ENCODE measurements at places on chromosomes 6 and 20. TPM values are rescaled to one million over a fixed set of nuclear protein-coding genes. Genes with fewer than 3 reads are reported as not detected.

The MCCD1 gene
- total RNA-seq: not detected

The TXLNB gene
- total RNA-seq: 0.22 TPM

The SIRPD gene
- not detected for total RNA-seq

The NFATC2 gene
- 9.5 TPM for total RNA-seq

The SRMS gene
- not detected for total RNA-seq

The RAB32 gene
- total RNA-seq: 19.1 TPM

The RAD21L1 gene
- not detected for total RNA-seq

The PDE10A gene
- total RNA-seq: 10.8 TPM

The SPINT4 gene
- not detected for total RNA-seq

The NOL7 gene
- 53.8 TPM for total RNA-seq

The KIAA0408 gene
- total RNA-seq: 7.8 TPM

The KHDC1L gene
- 0.75 TPM for total RNA-seq

DNA sequence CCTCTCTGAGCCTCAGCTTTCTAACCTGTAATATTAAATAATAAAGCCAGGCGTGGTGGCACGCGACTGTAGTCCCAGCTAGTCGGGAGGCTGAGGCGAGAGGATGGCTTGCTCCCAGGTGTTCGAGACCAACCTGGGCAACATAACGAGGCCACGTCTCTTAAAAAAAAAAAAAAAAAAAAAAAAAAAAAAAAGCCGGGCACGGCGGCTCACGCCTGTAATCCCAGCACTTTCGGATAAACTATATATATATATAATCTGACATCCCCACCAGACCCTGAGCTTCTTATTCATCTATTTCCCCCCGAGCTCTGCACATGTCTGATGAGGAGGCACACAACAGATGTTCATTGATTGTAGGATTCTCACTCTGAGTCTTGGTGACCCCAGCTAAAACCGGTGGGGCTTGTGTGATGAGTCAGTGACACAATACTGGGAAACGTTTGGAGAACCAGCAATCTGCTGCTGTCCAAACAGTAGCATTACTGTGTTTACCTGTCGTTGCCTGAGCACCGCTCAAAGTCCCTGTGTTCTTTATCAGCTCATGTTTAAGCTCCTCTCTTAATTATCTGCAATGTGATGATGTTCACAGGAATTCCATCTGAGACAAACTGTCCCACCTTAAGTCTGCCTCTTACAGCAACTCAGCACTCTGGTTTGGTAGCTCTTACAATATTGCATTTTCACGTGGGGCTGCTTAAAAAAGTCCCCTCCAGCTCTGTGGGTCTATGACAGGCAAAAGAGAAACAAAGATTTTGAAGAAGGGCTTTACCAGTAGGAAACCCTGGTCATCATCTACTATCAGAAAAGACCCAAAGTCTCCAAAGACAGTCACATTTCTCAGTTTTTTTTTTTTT, 1.0 kb upstream of the SPATA2 start:
- DNase-seq: no peak
- peaks cover 26% of the 10 kb centered on the region for H3K4me1 ChIP-seq
- H3K36me3 ChIP-seq: no peaks in the 10 kb centered on the region
- peak overlapping the region; percentile 99 for H3K27ac ChIP-seq
- H3K4me3 ChIP-seq: peak overlapping the region; percentile 99

GRCh38 chr20:13567663-13568062, 71.1 kb downstream of the TASP1 start:
- H3K27ac ChIP-seq: no peak overlapping the region
- H3K4me3 ChIP-seq: no peak overlapping the region
- H3K36me3 ChIP-seq: peaks cover 26% of the 10 kb centered on the region
- H3K27me3 ChIP-seq: no peaks in the 10 kb centered on the region

GRCh38 chr6:39426073-39426456, 103.6 kb upstream of the KCNK16 start:
- H3K36me3 ChIP-seq: no peaks in the 10 kb centered on the region
- no peak overlapping the region for H3K4me3 ChIP-seq
- H3K27ac ChIP-seq: no peak overlapping the region

GRCh38 chr6:4624726-4625125, 151.5 kb upstream of the CDYL start:
- no peak overlapping the region for H3K27ac ChIP-seq
- DNase-seq: no peak
- no peaks in the 10 kb centered on the region for H3K27me3 ChIP-seq
- peaks cover 4% of the 10 kb centered on the region for H3K36me3 ChIP-seq
- peaks cover 4% of the 10 kb centered on the region for H3K4me1 ChIP-seq

- DNase-seq: no peak
- H3K27me3 ChIP-seq: no peaks in the 10 kb centered on the region
- peaks cover 5% of the 10 kb centered on the region for H3K36me3 ChIP-seq
Observed at GRCh38 chr6:55642366-55642765, 63.4 kb upstream of the HMGCLL1 start.

DNA sequence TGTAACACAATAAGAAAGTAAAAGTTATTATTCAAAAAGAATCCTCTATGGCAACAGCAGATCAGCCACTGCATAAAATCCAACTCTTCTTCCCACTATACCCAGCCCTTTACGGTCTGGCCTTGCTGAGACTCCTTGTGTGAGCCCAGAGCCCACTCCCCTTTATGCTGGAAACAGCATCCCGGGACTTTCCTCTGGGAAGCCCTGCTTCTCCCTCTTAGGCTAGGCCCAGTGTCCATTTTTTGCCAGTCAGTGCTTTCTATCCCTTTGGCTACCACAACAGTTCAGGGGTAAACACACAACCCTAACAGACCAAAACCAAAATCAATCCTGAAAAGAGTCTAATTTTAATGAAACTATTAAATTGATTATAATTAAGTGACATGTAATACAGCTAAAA, 20.6 kb downstream of the FKBP5 start:
- no peaks in the 10 kb centered on the region for H3K27me3 ChIP-seq
- DNase-seq: no peak
- H3K4me3 ChIP-seq: no peak overlapping the region
- no peaks in the 10 kb centered on the region for H3K36me3 ChIP-seq
- H3K27ac ChIP-seq: no peak overlapping the region

DNA sequence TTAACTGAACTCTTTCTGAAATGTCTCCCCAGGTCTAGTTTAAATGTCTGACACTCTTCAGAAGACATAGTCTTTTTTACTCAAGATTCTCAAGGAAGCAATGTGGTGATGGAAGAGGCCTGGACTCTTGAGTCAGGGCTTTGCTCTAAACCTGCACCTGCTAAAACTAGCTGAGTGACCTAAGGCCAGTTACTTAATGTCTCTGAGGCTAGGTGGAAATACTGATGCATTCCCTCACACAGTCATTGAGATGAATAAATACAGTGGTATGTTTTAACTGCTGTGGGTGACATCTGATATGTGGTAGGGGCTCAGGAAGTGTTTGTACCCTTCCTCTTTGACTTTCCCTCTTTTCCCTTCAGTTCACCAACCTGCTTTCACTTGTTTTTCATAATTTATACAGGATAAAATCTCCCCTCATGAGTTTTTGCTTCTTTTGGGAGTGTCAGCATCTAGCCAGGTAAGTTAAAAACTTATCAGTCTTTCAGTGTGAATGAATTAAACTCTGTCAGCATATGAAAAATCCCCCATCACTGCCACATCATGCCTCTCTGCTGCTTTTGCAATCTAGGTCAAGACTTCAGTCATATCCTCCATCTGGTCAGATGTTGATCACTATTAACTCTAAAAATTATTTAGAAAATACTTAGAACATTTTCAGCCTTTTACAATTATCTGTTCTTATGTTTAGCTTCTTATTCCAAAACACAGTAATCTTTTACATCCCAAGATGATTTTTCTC, 178.7 kb upstream of the TNFAIP3 start:
- no peaks in the 10 kb centered on the region for H3K4me1 ChIP-seq
- H3K36me3 ChIP-seq: no peaks in the 10 kb centered on the region
- H3K27me3 ChIP-seq: no peaks in the 10 kb centered on the region

DNA sequence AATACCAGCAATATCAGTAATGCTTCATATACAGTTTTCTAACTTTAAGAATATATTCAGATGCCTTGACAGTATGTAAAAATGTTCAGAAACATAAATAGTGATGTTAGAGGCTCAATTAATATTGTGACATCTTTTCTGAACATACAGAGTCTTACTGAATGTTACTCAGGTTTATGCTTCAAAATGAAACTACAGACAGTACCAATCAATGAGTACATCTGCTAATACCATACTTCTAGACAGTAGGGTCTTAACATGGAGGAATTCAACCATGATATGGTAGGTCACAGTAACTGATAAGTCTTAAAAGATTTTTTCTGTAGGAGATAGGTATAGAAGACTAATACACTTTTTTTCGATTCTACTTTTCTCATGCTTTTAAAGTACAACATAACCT, 8.3 kb downstream of the GCLC start:
- H3K27me3 ChIP-seq: no peaks in the 10 kb centered on the region
- peaks cover 36% of the 10 kb centered on the region for H3K36me3 ChIP-seq
- peaks cover 36% of the 10 kb centered on the region for H3K4me1 ChIP-seq
- peak overlapping the region; percentile 20 for H3K4me3 ChIP-seq
- no peak overlapping the region for H3K27ac ChIP-seq
- DNase-seq: no peak

DNA sequence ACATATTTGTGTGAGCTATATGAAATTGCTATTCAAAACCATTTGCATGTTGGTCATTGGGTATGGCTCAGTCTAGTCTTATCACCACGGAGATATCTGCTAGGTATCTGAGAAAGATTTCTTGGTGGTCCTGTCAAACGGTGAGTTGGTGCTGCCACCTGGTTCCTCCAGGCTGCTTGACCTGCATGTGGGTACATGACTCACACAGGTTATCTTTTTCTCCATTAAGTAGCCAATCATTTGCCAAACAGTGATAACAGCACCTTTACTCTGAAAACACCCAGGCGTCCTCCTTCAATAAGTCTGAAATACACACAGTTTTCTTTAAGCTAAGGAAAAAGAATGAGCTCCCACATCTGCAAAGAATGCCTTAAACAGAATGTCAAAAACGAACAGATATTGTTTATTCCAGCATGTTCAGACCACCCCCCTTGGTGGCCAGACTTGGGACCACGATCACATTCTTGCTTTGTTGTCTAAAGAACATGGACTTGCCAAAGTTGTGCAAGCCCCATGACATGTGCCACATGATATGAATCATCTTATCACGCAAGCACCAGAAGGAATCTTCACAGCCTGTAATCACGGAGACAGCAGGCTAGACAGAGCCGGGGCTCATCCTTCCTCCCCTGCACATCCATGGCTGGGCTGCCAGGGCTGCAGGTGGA, 200.7 kb upstream of the THBS2 start:
- H3K27ac ChIP-seq: no peak overlapping the region
- no peaks in the 10 kb centered on the region for H3K36me3 ChIP-seq
- DNase-seq: no peak
- H3K27me3 ChIP-seq: no peaks in the 10 kb centered on the region
- H3K4me3 ChIP-seq: no peak overlapping the region
- H3K4me1 ChIP-seq: peaks cover 29% of the 10 kb centered on the region

- H3K27me3 ChIP-seq: no peaks in the 10 kb centered on the region
- DNase-seq: no peak
- H3K4me1 ChIP-seq: peaks cover 14% of the 10 kb centered on the region
- no peak overlapping the region for H3K27ac ChIP-seq
Observed at GRCh38 chr6:17093686-17094085, 8.2 kb upstream of the STMND1 start.

DNA sequence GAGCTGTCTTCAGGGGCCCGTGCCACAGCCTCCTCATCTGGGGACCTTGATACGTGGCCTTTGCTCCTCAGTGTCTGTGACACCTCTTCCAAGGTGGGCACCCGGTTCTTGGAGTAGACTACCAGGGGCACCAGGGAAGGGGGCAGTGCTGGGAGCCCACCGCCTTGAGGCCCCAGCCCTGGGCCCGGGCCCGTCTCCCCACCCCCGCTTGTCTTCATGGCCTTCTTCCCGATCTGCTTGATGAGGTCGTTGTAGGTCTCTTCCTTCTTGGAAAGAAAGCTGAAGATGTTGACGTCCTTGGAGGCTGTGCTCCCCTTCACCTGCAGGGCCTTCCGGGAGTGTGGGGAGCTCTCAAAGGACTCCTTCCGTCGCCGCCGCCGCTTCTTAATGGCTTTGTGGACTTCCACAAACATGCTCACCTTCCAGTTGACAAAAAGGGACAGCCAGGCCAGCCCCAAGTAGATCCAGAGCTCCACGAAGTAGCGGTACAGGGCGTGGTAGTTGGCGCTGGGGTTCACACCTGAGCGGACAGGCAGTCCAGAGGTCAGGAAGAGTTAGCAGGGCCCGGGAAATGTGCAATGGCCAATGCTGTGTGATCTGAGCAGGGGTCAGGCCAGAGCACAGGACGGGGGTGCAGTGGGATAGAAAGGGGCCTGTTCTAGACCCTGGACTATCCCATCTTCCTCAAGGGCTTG, 37.9 kb downstream of the KCNK5 start:
- no peaks in the 10 kb centered on the region for H3K27me3 ChIP-seq
- peaks cover 23% of the 10 kb centered on the region for H3K36me3 ChIP-seq
- no peak overlapping the region for H3K27ac ChIP-seq
- no peak for DNase-seq

DNA sequence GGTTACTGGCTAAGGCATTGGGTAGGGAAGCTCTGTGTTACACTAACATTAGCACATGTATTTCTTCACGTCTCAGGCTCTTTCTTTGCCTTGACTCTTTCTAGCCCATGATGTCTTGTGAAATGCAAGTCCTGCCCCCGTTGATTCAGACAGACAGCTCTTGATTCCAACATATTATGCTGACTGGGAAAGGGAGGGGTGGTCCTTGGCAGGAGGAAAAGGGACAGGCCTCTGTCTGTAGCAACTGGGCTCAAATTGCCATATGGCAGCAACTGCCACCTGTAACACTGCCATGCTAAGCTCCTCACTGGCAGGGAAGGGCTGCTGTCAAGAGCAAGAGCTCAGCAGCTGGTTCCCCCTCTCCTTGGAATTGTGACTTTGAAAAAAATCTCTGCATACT, 5.7 kb upstream of the KCNK15 start:
- no peak for DNase-seq
- peaks cover 10% of the 10 kb centered on the region for H3K4me1 ChIP-seq
- H3K4me3 ChIP-seq: no peak overlapping the region
- peaks cover 45% of the 10 kb centered on the region for H3K27me3 ChIP-seq

- H3K4me1 ChIP-seq: peaks cover 26% of the 10 kb centered on the region
- peak overlapping the region; percentile 46 for H3K4me3 ChIP-seq
- H3K27ac ChIP-seq: peak overlapping the region; percentile 98
Observed at GRCh38 chr6:97095311-97095850, 170.9 kb downstream of the KLHL32 start.

DNA sequence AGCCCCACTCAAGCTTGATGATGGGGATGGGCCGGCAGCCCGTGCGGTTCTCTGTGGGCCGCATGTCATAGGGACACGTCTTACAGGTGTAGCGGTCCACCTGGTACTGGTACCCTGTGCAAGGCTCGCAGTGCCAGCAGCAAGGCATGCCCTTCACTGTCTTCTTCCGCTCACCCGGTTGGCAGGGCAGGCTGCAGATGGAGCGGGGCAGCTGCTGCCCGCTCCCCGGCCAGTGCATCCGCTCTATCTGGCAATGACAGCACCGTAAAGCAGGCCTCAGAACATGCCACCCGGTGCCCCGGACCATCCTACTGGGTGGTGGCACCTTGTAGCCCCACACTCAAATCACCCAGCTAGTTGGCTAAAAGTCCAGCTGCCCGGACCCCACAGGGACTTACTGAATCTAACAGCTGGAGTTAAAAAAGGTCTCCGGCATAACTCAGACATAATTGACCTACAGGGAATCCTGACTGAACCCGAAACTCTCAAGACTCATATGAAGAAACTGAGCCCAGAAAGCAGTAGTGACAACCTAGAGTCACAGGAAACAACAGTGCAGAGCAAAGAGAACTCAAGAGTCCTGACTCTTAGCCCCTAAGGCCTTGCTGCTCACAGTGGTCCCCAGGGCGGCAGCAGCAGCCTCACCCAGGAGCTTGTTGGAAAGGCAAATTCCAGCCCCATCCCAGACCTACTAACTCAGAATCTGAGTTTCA, 109.4 kb downstream of the GRM4 start:
- peaks cover 10% of the 10 kb centered on the region for H3K27me3 ChIP-seq
- no peak for DNase-seq
- no peak overlapping the region for H3K4me3 ChIP-seq
- no peak overlapping the region for H3K27ac ChIP-seq
- H3K36me3 ChIP-seq: no peaks in the 10 kb centered on the region

Data from type B pancreatic cell (in vitro differentiated cells).